ENCODE measurements at places on chromosomes 1 and 21.
A peak's percentile ranks its signal among the peaks of the same experiment; 100 is the strongest.

DNA sequence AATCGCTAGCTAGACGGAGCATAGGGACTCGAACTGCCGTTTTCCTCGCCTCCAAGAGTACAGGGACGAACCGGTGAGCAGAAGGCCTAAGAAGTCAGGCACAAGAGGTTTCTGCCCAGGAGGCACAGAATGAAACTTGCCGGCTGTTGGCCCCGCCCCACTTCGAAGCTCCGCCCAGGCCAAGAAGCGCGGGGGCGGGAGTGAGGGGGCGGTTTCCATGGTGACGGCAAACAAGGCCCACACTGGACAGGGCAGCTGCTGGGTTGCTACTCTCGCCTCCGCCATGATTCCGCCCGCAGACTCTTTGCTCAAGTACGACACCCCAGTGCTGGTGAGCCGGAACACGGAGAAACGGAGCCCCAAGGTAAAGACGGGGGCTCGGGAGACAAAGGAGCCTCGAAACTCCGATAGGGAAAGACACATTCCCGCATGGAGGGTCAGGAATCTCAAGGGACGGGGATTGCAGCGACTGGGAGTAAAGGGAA lies at the start of gene DNALI1:
TSS of gene DNALI1 (plus strand) at position 229 of the 485 bp plus-strand sequence. CDS start at position 284, 55 bp downstream.
- DNase-seq, result peak; percentile 39
- H3K27ac ChIP-seq, result no peak within 1 kb of the TSS
- peaks cover 17% of the 10 kb centered on the region for H3K4me1 ChIP-seq

DNA sequence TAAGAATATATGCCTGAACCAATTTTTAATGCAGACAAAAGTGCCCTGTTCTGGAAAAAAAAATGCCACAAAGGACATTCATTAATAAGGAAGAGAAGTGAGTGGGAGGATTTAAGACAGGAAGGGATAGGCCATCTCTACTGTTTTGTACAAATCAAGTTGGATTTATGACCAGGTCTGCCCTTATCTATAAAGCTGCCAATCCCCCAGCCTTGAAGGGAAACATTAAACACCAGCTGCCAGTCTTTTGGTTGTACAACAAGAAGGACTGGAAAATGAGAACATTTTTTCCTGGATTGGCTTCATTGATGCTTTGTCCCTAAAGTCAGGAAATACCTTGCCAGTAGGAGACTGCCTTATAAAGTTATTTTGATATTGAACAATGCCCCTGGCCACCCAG lies 444.0 kb downstream of the NPHP4 start:
- no peak overlapping the region for H3K4me3 ChIP-seq
- peaks cover 37% of the 10 kb centered on the region for H3K27me3 ChIP-seq
- H3K4me1 ChIP-seq, result peaks cover 1% of the 10 kb centered on the region
- no peak for DNase-seq

DNA sequence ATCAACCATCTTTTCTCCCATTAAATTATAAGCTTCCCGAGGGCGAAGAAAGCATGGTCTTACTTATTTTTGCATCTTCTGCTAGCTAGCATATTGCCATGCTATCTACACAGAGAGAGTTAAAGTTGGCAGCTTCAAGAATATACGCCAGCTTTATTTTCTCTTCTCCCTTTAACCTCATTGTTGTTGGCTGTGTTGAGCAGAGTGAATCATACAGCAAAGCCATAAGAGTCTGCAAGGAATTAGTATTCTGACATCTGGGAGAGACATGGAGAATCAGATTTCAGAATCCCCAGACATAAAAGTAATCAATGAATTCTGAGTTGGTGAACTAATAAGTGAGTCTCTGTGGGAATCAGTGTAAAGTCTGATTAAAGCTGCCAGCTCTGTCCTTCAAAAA lies 649.6 kb upstream of the PTBP2 start:
- no peak overlapping the region for H3K27ac ChIP-seq
- no peak overlapping the region for H3K4me3 ChIP-seq
- no peaks in the 10 kb centered on the region for H3K4me1 ChIP-seq
- no peak for DNase-seq
- no peaks in the 10 kb centered on the region for H3K27me3 ChIP-seq
- H3K36me3 ChIP-seq, result no peaks in the 10 kb centered on the region

GRCh38 chr1:45953934-45954847 lies 150.8 kb downstream of the MAST2 start:
- no peaks in the 10 kb centered on the region for H3K36me3 ChIP-seq
- no peak for DNase-seq
- H3K4me3 ChIP-seq, result no peak overlapping the region
- H3K27me3 ChIP-seq, result no peaks in the 10 kb centered on the region

- no peak overlapping the region for H3K27ac ChIP-seq
- no peak for DNase-seq
- peaks cover 7% of the 10 kb centered on the region for H3K4me1 ChIP-seq
- H3K36me3 ChIP-seq, result no peaks in the 10 kb centered on the region
Measured at GRCh38 chr1:152162792-152163463, 3.9 kb upstream of the RPTN start.

GRCh38 chr1:61976566-61976965 lies 218.1 kb upstream of the L1TD1 start:
- H3K27me3 ChIP-seq, result no peaks in the 10 kb centered on the region
- DNase-seq, result no peak
- no peak overlapping the region for H3K4me3 ChIP-seq
- H3K36me3 ChIP-seq, result peaks cover 2% of the 10 kb centered on the region
- peaks cover 8% of the 10 kb centered on the region for H3K4me1 ChIP-seq

DNA sequence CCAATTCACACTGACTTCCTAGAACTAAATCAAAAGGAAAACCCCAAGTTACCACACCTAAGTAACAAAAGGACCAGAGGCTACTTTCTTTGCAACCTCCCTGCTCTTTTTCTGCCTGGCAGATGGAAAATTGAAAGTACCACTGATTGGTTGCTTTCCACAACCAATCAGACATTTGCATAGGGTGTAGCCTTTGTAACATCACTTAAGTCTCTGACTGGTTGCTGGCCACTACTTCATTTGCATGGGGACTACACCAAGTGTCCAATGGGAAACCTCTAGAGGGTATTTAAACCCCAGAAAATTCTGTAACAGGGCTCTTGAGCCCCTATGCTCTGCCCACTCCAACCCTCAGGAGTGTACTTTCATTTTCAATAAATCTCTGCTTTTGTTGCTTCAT lies 365.0 kb downstream of the LTN1 start:
- peaks cover 9% of the 10 kb centered on the region for H3K4me1 ChIP-seq
- no peak overlapping the region for H3K4me3 ChIP-seq
- DNase-seq, result no peak

- no peaks in the 10 kb centered on the region for H3K36me3 ChIP-seq
- no peak overlapping the region for H3K4me3 ChIP-seq
- DNase-seq, result no peak
- H3K27ac ChIP-seq, result no peak overlapping the region
- H3K4me1 ChIP-seq, result no peaks in the 10 kb centered on the region
- H3K27me3 ChIP-seq, result no peaks in the 10 kb centered on the region
Measured at GRCh38 chr1:9391620-9392019, 98.9 kb downstream of the SPSB1 start.

GRCh38 chr1:201584471-201585092 lies 45.7 kb downstream of the NAV1 start:
- H3K27me3 ChIP-seq, result peaks cover 6% of the 10 kb centered on the region
- H3K27ac ChIP-seq, result no peak overlapping the region
- H3K36me3 ChIP-seq, result no peaks in the 10 kb centered on the region
- H3K4me3 ChIP-seq, result no peak overlapping the region

- peaks cover 3% of the 10 kb centered on the region for H3K27me3 ChIP-seq
- no peak for DNase-seq
- H3K4me3 ChIP-seq, result no peak overlapping the region
- no peaks in the 10 kb centered on the region for H3K36me3 ChIP-seq
- no peaks in the 10 kb centered on the region for H3K4me1 ChIP-seq
- H3K27ac ChIP-seq, result no peak overlapping the region
Measured at GRCh38 chr1:13546791-13547190, 33.0 kb upstream of the LRRC38 start.

- no peak for DNase-seq
- H3K4me3 ChIP-seq, result peak overlapping the region; percentile 85
- peak overlapping the region; percentile 68 for H3K27ac ChIP-seq
Measured at GRCh38 chr1:43992232-43992995, 1.0 kb downstream of the CCDC24 start.

- no peak overlapping the region for H3K27ac ChIP-seq
- H3K4me1 ChIP-seq, result peaks cover 20% of the 10 kb centered on the region
- no peaks in the 10 kb centered on the region for H3K27me3 ChIP-seq
- H3K36me3 ChIP-seq, result peaks cover 18% of the 10 kb centered on the region
Measured at GRCh38 chr1:67691712-67692111, 6.7 kb downstream of the GADD45A start.

GRCh38 chr1:116311756-116312680 lies 61.0 kb upstream of the ATP1A1 start:
- peaks cover 14% of the 10 kb centered on the region for H3K4me1 ChIP-seq
- no peak for DNase-seq
- H3K36me3 ChIP-seq, result no peaks in the 10 kb centered on the region
- H3K27ac ChIP-seq, result no peak overlapping the region

All from activated naive CD8-positive, alpha-beta T cell treated with anti-CD3 and anti-CD28 coated beads for 36 hours (primary cell).